Osteoblast (primary cell): ENCODE measurements at places on chromosomes 1 and 21. TPM values are rescaled to one million over a fixed set of nuclear protein-coding genes. Genes with fewer than 3 reads are reported as not detected.

The LRRC8B gene
- total RNA-seq: 1.2 and 1.4 TPM in 2 replicates

The CRYAA gene
- not detected in 2 replicates for total RNA-seq

The SMCP gene
- total RNA-seq: not detected in 2 replicates

The ARMH1 gene
- total RNA-seq: 3.2 and 4.3 TPM in 2 replicates

The CFAP107 gene
- not detected in 2 replicates for total RNA-seq

The DMBX1 gene
- not detected in 2 replicates for total RNA-seq

The DNAH14 gene
- 25.0 and 31.8 TPM in 2 replicates for total RNA-seq

The CD34 gene
- under 0.01 and 0.36 TPM in 2 replicates for total RNA-seq

The ZYG11A gene
- under 0.01 TPM in 2 replicates for total RNA-seq

The PKLR gene
- total RNA-seq: not detected in 2 replicates

The NBPF4 gene
- total RNA-seq: under 0.01 TPM in 1 of 2 replicates, not detected in the other

The TENT5C gene
- 0.36 and 0.59 TPM in 2 replicates for total RNA-seq

The RPE65 gene
- total RNA-seq: not detected in 2 replicates

The PTAFR gene
- total RNA-seq: under 0.01 TPM in 2 replicates

The FCGR3B gene
- not detected in 2 replicates for total RNA-seq

The CD53 gene
- total RNA-seq: 0.29 and 0.36 TPM in 2 replicates

The WNT9A gene
- total RNA-seq: 0.36 and 0.88 TPM in 2 replicates

The CASQ2 gene
- not detected in 2 replicates for total RNA-seq

The STPG1 gene
- total RNA-seq: 7.2 and 7.4 TPM in 2 replicates

The PLEKHG5 gene
- 11.2 and 13.3 TPM in 2 replicates for total RNA-seq

The RNU1-3 gene
- under 0.01 TPM in 1 of 2 replicates, not detected in the other for total RNA-seq

The OR6K3 gene
- total RNA-seq: not detected in 2 replicates

The RYR2 gene
- not detected in 2 replicates for total RNA-seq

The KCNE1 gene
- 0.29 and 0.72 TPM in 2 replicates for total RNA-seq

The RPTN gene
- 0.29 and 0.36 TPM in 2 replicates for total RNA-seq

The GNG4 gene
- under 0.01 and 0.29 TPM in 2 replicates for total RNA-seq

The BSND gene
- total RNA-seq: not detected in 2 replicates

The PPIE gene
- total RNA-seq: 25.3 and 26.4 TPM in 2 replicates

The TSPAN2 gene
- 1.4 and 2.1 TPM in 2 replicates for total RNA-seq

The CSMD2 gene
- 0.36 and 0.88 TPM in 2 replicates for total RNA-seq

The CA6 gene
- not detected in 2 replicates for total RNA-seq

The TNFRSF4 gene
- total RNA-seq: under 0.01 TPM in 1 of 2 replicates, not detected in the other

The FAM72B gene
- 1.4 and 2.7 TPM in 2 replicates for total RNA-seq

The TFF3 gene
- not detected in 2 replicates for total RNA-seq

The CLCNKB gene
- total RNA-seq: 0.29 and 0.36 TPM in 2 replicates

The AIRE gene
- total RNA-seq: not detected in 2 replicates

The ARHGAP29 gene
- 13.3 and 17.0 TPM in 2 replicates for total RNA-seq

The UAP1 gene
- total RNA-seq: 113 and 141 TPM in 2 replicates

The LCE1B gene
- not detected in 2 replicates for total RNA-seq

The DIRAS3 gene
- total RNA-seq: 2.1 and 4.0 TPM in 2 replicates

The DAB1 gene
- not detected in 2 replicates for total RNA-seq

The TNFRSF1B gene
- 11.2 and 12.7 TPM in 2 replicates for total RNA-seq

The C8A gene
- total RNA-seq: not detected in 2 replicates

The OR2T10 gene
- not detected in 2 replicates for total RNA-seq
